ENCODE measurements at places on chromosomes 4 and X.

DNA sequence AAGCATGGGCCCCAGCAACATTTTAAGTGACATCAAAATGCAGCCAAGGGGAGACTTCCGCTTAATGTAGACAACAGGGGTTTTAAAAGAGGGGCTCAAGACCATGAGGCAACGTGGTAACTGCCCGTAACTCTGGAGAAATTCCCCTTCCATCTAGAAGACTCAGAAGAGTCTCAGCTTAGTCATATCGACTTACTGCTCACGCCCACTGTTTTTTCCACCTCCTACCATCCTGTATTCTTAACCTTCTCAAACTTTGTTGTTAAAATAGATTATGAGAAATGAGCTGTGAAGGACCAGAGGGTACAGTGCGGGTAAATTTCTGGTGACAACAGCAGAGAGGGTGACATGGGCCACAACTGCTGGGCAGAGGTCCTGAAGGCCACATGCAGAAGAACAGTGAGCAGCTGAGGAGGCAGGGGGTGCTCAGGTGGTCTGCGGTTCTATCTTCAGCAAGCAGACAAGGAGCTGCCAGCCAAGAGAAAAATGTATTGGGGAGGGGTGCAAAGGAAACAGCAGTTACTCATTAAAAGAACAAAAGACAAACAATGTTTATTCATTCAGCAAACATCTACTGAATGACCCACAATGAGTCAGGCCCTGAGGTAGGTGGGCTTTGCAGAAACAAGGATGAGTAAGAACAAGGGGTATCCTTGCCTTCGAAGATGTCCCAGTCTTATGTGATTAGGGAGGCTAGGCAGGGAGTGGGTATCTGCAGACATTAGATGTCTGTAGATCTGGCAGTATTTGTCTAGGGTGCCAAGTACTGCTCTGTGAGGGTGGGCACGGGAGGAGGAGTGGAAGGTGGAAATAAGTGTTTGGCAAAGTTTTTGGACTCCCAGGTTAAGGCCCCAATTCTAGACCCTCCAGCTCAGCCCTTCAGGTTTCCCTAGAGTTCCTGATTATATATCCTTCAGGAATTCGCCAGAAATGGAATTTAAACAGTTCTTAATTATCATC lies 175.3 kb downstream of the TSPAN5 start:
- DNase-seq, result peak; percentile 10

DNA sequence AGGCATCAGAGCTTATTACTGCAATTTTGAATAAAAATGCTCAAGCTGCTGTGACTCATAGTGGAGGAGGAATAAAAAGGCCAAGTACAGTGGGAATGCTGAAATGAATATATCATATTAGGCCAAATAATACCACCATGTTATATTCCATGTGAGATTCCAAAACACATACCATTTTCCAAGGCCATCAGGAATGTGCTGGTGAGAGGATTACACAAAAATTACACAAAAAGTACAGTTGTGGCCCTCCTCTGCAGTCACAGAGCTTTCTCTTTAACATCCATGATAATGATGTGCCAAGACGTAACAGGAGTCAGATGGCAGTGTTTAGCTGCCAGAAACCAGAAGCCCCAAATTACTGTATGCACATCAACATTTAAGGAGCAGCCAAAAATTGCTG lies 153.5 kb downstream of the PCDH18 start:
- no peak for DNase-seq

GRCh38 chrX:3963980-3964379 lies 250.5 kb upstream of the PRKX start:
- no peak for DNase-seq

DNA sequence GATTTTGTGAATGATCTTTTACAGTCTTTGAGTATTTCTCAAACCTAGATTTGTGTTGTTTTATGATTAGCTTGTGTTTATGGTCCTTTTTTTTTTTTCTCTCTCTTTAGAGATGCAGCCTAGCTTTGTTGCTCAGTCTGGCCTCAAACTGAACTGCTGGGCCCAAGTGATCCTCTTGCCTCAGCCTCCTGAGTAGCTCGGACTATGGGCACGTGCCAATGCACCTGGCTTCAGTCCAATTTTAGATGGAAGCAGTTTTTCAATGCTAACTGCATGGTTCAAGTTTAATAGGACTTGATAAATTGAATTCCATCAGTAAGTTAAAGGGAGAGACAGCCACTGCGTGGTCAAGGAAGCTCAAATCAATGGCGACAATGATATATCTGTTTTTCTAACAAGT lies 3.8 kb upstream of the FGG start:
- no peak for DNase-seq

GRCh38 chr4:152342293-152342692 lies 193.6 kb downstream of the FBXW7 start:
- DNase-seq, result no peak

- no peak for DNase-seq
Measured at GRCh38 chr4:132502096-132502552, 647.0 kb upstream of the PCDH10 start.

DNA sequence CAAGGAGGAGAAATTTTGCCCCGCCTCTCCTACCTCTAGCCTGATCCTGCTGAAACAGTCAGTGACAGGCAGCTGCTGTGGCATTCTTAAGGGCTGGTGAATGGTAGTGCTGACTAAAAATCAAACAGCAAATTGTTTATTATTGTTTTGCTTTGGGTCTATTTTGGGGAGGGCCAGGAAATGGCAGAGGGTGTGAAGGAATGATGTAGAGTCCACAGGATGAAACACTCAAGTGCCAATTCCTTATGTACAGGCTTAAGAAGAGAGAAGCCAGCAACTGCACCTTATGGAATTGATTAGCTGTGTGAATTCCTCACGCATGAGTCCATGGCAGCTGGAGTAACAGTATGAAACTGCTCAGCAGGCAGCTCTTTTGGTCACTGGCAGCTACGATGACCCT lies 39.7 kb downstream of the VEGFC start:
- no peak for DNase-seq

DNA sequence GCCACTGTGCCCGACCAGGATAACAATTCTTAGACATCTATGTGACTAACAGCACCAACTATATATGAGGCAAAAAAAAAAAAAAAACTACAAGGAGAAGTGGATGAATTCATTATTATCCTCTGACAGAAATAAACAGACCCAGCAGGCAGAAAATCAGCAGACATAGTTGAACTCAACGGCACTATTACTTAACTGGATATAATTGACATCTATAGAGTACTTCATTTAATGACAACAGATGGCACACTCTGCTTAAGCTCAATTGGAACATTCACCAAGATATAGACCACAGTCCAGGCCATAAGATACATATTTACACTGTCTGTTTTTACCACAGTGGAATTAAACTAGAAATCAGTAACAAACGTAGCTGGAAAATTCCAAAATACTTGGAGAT lies 13.3 kb downstream of the CLDN22 start:
- no peak for DNase-seq

DNA sequence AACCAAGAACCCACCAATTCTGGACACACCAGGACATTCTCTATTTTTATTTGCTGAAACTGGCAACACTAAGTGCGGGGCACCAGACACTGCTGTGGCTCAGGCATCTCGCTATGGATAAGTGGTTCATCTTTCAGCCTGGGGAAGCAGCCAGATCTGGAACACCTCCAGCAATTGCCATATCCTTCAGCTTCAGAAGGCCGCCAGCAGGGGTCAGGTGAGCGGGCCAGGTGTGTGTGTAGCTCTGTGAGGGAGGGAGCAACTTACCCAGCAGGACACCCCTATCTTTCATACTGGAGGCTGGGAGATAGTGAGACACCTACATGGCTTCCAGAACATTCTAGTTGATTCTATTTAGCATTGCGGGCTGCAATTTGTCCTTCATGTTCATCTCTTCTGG lies 57.0 kb upstream of the GBA3 start:
- DNase-seq, result no peak

- DNase-seq, result no peak
Measured at GRCh38 chr4:174707051-174707676, 121.9 kb downstream of the GLRA3 start.

- no peak for DNase-seq
Measured at GRCh38 chr4:77564231-77564630, 41.4 kb upstream of the CXCL13 start.

- no peak for DNase-seq
Measured at GRCh38 chr4:170270628-170271027, 180.9 kb upstream of the AADAT start.

DNA sequence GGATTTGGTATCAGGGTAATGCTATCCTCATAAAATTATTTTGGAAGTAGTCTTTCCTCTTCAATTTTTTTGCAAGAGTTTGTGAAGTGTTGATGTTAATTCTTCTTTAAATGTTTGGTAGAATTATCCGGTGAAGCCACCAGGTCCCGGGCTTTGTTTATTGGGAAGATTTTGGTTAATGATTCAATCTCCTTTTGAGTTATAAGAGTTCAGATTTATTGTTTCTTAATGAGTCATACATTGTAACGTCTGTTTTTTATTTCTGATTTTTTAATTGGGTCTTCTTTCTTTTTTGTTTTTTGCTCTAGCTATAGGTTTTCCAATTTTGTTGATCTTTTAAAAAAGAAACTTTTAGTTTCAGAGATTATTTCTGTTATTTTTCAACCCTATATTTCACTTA lies 412.3 kb downstream of the PDGFC start:
- DNase-seq, result no peak

DNA sequence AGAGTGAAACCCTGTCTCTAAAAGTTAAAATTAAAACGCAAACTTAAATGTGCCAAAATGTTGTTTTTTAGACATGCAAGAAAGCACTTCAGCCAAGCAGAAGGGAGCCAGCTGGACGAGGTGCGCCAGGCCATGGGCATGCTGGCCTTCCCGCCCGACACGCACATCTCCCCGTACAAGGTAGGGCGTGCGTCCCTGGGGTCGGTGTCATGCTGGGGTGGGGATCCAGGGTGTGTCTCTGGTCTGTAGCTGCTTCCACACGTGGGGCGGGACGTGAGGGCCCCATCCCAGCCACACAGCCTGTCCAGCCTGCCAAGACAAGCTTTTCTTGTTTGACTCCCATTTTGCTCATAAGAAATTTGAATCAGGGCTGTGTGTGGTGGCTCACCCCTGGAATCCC lies 14.3 kb upstream of the UVSSA start:
- no peak for DNase-seq

DNA sequence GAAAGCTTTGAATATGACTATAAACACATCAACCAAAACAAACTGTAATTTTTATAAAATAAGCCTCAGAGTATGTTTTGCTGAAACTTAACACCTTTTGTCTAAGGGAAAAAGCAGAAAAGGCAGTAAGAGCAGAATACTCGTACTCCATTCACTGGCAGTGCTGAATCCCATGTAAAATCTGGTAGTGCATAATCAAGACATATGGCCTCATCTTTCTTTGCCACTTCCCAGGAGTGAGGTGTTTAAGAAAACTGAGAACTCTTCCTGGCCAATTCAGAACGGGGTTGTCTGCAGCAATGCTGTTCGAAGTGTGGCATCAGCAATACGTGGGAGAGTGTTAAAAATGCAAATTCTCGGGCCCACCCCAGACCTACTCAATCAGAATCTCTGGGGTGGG lies 302.0 kb downstream of the PACRGL start:
- no peak for DNase-seq

DNA sequence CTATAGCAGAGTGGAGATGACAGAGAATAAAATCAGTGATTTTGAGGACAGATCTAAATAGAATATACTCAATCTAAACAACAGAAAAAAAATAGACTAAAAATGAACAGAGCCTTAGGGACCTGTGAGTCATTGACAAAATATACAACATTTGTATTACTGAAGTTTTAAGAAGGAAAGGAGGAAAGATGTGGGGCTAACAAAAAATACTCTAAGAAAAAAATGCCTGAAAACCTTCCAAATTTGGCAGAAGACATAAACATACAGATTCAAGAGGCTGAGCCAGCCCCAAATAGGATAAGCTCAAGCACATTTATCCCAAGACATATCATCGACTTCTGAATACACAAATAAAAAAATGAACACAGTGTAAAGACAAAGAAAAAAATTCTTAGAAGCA lies 123.6 kb upstream of the INTU start:
- no peak for DNase-seq

DNA sequence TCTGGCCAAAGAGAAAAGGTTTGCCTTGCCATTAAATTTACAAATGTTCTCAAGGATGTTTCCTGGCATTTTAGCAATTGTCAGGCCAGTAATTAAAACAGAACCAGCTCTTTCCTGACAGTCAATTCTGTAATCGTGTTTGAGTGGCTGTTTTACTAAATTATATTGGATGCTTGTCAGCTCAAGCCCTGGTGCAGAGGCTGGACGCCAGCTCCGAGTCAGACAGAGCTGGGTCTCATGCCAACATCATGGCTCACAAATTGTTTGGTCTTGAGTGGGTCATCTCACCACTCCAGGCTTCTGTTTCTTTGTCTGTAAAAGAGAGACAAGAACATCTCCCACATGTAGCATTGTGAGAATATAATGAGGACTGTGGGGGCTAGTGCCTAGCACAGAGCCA lies 190.3 kb upstream of the PSAPL1 start:
- DNase-seq, result no peak

GRCh38 chr4:147194604-147195003 lies 248.9 kb upstream of the TTC29 start:
- no peak for DNase-seq

- DNase-seq, result peak; percentile 27
Measured at GRCh38 chr4:26321373-26322221, 783 bp downstream of the RBPJ start.

DNA sequence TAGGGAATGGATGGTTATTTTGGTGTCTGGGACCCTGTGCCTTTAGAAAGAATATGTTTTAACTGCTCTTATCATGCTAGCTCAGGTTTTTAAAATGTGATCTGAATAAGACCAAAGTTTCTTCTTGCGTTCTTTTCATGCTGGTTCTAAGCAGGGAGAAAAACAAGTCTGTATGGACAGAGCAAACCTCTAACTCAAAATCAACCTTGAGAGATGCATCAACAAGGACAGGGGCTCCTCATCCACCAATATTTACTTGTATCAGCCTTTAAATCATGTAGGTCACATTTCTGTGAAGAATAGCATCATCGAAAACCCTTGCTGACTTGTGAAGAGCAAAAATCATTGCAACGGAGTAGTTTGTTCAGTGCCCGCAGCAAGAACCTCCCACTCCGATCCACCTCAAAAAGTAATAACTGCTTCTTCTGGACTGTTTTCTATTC lies 1.2 kb downstream of the ATP10D start:
- DNase-seq, result no peak

DNA sequence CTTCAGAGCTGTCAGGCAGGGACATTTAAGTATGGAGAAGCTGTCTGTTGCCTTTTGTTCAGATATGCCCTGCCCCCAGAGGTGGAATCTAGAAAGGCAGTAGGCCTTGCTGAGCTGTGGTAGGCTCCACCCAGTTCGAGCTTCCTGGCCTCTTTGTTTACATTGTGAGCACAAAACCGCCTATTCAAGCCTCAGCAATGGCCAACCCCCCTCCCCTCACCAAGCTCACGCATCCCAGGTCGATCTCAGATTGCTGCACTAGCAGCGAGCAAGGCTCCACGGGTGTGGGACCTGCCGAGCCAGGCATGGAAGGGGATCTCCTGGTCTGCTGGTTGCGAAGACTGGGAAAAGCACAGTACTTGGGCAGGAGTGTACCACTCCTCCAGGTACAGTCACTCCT lies 59.3 kb downstream of the ZNF674 start:
- DNase-seq, result no peak
